ENCODE measurements at places on chromosomes 12 and 14. TPM values are rescaled to one million over a fixed set of nuclear protein-coding genes. Genes with fewer than 3 reads are reported as not detected.

GRCh38 chr14:57266065-57266464 lies 2.6 kb downstream of the EXOC5 start:
- DNase-seq: no peak

DNA sequence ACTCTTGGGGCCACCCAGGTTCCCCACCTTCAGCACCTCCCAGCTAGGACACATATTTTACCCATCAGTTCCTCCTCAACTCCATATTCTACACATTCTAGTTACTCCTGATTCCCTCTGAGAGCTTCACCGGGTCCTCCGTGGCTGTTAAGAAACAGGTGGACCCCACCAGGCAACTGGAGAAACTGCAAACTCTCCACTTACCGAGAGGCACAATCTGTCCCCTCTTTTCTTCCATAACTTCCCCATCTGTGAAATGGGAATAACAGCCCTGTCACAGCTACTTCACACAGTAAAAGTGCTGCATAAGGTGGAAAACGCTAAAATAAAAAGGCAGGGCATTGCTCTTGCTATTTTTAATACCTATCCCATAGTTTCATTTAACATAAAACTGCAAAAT lies 1.5 kb downstream of the SLC7A8 start:
- no peak for DNase-seq

DNA sequence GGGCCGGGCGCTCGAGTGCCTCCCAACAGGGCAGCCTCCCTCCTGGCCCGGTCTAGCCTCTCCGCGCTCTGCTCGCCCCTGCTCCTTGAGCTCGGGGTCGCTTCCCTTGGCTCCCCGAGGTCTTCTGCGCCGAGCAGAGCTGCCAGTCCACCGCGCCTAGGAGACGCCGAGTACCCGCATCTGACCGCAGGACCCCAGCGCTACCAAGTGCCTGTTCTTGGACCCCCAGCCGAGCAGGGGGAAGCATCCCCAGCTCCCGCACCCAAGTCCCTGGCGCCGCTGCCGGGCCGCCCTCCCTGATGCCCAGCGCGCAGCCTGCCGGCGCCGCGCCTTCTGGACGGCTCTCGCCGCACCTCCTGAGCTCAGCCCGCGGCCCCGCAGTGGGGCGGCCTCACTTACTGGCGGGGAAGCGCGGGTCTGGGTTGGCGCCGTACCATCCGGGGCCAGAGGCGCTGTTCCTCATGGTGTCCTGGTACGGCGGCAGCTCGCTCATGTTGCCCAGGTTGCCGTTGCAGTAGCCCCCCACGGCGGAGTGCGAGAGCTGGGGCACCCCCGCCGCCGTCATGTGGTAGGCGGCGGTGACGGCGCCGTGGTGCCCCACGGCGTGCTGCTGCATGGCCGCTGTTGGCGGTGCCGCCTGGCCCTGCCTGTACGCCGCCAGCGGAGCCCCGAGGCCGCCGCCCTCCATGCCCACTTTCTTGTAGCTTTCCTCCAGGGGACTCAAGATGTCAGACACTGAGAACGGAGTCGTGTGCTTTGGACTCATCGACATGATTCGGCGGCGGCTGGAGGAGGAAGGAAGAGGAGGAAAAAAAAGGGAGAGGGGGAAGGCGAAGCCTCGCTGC lies 1.2 kb downstream of the NKX2-1 start:
- DNase-seq: no peak

DNA sequence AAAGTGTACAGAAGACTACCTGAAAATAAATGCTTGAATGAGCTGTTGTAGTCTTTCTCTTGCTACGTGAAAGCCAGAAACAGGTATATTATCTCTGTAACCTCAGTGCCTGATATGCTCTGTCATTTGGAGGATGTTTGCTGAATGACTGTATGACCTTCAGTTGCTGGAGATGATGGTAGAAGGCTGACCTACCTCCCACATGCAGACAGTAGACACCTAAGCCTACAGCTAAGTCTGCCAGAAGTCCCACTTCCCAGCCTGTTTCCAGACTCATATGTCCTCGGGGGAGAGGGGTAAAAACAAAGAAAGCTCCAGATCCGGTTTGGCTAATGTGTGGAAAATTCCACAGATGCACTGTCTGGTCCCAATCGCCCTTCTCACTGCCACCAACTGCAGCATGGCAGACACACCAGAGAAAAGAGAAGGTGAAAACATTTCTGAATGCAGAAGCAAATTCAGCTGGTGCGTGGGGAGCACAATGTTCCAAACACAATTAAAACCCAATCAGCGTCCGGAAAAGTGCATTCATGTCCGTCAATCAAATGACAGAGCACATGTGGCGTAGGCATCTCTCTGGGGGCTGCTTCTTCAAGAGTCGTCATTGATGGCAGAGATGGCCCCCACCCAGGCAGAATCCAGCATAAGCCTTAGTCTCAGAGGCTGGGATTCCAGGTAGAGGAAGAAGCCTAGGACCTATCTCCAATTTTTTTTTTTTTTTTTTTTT lies 76.3 kb upstream of the TBX3 start:
- DNase-seq: no peak

GRCh38 chr12:55296469-55296868 lies at the start of gene OR6C6:
Gene OR6C6 (minus strand): TSS chr12:55296569. CDS start chr12:55295232, 1,337 bp downstream.
- no peak for DNase-seq

- peak; percentile 66 for DNase-seq
Measured at GRCh38 chr14:21092273-21093011, 6.0 kb downstream of the ZNF219 start.

DNA sequence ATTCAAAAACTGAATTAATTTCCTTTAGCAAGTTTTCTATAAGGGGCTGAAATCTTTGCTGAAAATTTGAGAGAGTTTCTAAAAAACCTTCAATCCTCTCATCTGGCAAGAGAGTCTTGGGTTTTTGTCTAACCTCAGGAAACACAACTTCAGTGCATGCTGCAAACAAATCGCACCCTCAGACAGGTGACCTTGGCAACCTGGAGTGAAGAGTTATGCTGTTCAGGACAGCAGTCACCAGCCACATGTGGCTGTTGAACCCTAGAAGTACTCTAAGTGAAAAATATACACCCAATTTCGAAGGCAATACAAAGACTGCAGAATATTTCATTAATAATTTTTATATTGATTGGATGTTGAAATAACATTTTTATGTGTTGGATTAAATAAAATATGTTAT lies 184.8 kb downstream of the RPS29 start:
- no peak for DNase-seq

- DNase-seq: no peak
Measured at GRCh38 chr14:24874514-24875202, 175.3 kb downstream of the STXBP6 start.

DNA sequence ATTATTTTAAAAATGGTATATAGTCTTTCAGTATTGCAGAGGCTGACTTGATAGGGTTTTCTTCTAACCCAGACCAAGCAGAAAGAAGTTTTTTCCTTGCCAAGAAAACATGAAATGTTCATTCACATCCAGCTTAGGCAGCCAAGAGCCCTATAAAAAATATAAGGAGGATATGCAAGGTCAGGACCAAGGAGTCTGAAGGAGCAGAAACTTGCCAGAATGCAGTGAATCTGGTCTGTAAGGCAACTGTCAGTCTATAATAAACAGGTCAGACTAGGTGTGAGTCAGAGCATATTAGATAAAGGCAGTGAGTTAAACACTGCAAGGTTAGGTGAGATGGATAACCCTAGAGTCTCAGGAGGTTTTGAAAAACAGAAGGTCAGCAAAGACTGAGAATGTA lies 645.5 kb downstream of the C12orf50 start:
- DNase-seq: no peak

DNA sequence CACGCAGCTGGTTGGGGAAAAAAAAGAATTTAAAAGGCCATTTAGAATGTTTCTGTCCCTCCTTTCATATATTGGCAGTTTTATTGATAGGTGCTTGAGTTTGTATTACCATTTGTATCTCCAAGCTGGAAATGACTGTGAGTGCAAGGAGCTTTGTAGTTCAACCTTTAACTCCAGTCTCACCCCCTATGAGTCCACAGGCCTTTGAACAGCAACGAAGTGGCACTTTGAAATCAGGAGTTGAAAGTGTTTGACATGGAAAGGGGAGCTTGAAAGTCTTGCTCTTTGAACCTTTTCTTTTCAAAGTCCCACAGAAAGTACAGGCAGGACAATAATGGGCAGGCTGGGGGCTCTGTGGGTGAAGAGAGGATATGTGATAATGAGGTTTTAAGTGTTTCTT lies 480.3 kb downstream of the RERGL start:
- no peak for DNase-seq

- DNase-seq: no peak
Measured at GRCh38 chr12:38156497-38157245, 159.9 kb upstream of the ALG10B start.

DNA sequence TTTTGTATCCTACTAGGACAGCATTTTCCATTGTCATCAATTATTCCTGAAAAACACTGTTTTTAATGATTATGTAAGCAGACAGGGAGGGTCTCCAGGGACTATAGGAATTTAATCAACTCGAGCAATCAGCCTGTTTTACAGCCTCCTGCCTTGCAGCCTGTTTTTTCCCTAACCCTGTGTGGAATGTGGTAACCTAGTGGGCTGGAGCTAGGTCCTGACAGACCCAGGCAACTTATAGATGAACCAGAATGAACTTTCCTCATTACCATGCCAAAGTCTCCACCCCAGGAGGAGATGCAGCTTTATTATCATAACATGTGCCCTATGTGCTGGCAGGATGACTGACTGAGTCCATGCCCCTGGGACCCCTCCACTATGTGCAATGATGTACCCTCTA lies 375.1 kb downstream of the BMP4 start:
- no peak for DNase-seq

DNA sequence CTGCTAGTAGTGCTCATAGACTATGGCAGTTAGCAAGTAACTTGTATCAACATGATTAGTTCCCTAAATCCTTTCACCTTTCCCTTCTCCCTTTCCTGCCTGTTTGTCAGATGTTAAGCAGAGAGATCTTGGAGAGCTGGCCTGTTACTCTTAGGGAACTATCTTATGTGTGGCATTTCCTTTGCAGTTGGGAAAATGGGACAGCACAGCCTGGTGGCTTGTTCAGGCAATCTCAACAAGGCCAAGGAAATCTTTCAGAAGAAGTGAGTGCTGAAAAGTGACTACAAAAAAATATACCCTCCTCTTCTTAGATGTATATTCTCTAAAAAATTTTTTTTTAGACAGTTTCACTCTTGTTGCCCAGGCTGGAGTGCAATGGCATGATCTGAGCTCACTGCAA lies 7.4 kb downstream of the PARP2 start:
- DNase-seq: no peak

DNA sequence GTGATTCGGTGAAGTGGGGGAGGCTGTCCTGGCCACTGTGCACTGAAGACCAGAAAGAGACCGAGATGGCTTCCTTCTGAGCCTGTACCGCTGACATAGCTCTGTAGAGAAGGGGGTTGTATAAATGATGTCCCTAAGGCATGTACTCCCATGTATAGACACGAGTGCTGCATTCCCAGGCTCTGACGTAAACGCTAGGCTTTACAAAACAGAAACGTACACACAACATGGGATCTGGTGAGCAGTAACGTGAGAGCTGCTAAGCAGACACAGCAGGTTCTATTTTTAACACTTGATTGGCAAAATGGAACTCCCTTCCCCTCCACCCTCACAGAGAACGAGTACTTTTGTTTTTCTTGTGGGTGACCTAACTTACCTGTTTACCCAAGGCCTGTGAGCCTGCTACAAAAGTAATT lies 35.9 kb downstream of the ACADS start:
- peak; percentile 94 for DNase-seq

- no peak for DNase-seq
Measured at GRCh38 chr14:68893566-68893965, 85.5 kb downstream of the ACTN1 start.

GRCh38 chr12:104263580-104264358 lies 39.8 kb upstream of the EID3 start:
- peak; percentile 93 for DNase-seq

- DNase-seq: no peak
Measured at GRCh38 chr12:31041033-31041564, 32.6 kb upstream of the DDX11 start.

GRCh38 chr12:124769163-124769530 lies 94.5 kb downstream of the SCARB1 start:
- no peak for DNase-seq

- no peak for DNase-seq
Measured at GRCh38 chr12:70928071-70928470, 7.5 kb upstream of the PTPRR start.

DNA sequence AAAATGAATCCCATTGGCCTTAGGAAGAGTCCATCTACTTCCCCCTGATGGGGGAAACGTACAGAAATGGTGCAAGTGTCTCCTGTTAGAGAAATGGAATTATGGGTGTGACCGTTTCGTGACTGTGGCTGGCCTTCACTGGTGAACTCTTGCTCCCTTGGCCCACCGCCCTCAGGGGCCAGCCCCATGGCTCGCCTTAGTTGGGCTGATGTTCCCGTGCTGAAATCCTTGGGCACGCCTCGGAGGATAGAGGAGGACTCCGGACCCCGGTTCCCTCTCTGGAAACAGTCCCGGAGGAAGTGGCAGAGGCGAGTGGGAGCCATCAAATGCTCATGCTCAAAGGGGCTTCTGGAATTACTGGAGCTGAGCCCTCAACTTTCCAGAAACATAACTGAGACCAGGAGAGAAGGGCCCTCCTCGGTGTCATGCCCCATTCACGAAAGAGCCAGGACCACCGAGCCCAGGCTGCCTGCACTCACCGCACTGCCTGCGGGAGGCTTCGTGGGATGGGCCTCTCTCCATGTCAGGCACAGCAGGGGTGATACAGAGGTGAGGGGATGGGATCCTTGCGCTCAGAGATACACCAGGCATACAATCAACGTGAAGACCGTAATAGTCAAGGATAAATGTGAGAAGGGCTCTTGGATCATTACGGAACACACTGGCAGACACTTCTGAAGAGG lies 10.1 kb upstream of the CACNA2D4 start:
- DNase-seq: no peak

GRCh38 chr14:42047421-42048055 lies 440.9 kb downstream of the LRFN5 start:
- no peak for DNase-seq

DNA sequence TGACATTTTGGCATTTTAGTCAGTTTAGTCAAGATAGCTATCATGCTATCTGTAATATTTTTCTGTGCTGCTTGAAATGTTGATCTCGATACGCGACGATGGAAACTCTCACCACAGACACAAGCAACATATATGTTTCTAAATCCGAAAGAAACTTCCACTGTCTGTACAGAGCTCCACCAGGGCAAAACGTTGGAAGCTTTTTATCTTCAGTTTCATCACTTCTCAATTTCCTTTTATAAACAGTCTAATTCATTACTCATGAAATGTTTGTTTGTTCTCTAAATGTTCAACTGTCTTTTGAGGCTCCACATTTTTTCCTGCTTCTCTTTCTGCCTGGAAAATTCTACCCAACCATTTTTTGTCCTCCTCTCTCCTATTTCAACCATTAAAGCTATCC lies 737.6 kb downstream of the SLC16A7 start:
- DNase-seq: no peak

Gene SLC10A1
- not detected for total RNA-seq

Gene SELPLG
- 4.2 TPM for total RNA-seq

Gene SP7
- 0.30 TPM for total RNA-seq

Gene DNAI7
- 0.79 TPM for total RNA-seq

Gene RNASE12
- not detected for total RNA-seq

Gene GMFB
- total RNA-seq: 62.3 TPM

Gene DNAH10
- 0.99 TPM for total RNA-seq

Gene CLEC4E
- 0.79 TPM for total RNA-seq

Gene INSM2
- not detected for total RNA-seq

Gene TCL1A
- 1.7 TPM for total RNA-seq

Gene CMA1
- 0.69 TPM for total RNA-seq

Gene STAC3
- total RNA-seq: 20.2 TPM

Gene ZNF410
- 61.0 TPM for total RNA-seq

Gene ATP5MC2
- 115 TPM for total RNA-seq

Data from skin of body (tissue), 3 donors.